Activated naive CD8-positive, alpha-beta T cell treated with anti-CD3 and anti-CD28 coated beads for 36 hours (primary cell): ENCODE measurements at places on chromosomes 2 and 18. TPM values are rescaled to one million over a fixed set of nuclear protein-coding genes. Genes with fewer than 3 reads are reported as not detected.

Gene FAM237A
- total RNA-seq: not detected

Gene RBMS1
- 39.3 TPM for total RNA-seq

- H3K4me3 ChIP-seq: no peak overlapping the region
- H3K36me3 ChIP-seq: no peaks in the 10 kb centered on the region
- H3K27me3 ChIP-seq: no peaks in the 10 kb centered on the region
- no peak for DNase-seq
Observed at GRCh38 chr2:56676966-56677365, 493.2 kb downstream of the CCDC85A start.

DNA sequence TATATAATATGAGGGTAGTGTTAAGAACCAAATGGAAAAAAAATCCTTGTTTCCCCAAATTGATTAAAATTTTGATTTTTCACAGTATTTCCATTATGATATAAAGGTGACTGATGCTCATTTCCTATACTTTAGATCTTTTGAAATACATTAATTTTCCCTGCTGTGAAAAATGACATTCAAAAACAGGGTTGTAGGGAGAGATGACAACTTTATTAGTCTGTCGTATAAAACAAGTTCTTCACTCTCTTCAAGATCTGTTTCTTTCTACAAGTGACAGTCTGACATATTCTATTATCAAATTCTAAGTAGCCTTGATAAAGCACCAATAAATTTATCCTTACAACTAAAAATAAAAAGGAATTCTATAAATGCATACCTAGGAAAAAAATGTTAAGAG, 45.3 kb upstream of the VWC2L start:
- DNase-seq: no peak
- no peaks in the 10 kb centered on the region for H3K27me3 ChIP-seq
- H3K4me1 ChIP-seq: no peaks in the 10 kb centered on the region
- H3K4me3 ChIP-seq: no peak overlapping the region

DNA sequence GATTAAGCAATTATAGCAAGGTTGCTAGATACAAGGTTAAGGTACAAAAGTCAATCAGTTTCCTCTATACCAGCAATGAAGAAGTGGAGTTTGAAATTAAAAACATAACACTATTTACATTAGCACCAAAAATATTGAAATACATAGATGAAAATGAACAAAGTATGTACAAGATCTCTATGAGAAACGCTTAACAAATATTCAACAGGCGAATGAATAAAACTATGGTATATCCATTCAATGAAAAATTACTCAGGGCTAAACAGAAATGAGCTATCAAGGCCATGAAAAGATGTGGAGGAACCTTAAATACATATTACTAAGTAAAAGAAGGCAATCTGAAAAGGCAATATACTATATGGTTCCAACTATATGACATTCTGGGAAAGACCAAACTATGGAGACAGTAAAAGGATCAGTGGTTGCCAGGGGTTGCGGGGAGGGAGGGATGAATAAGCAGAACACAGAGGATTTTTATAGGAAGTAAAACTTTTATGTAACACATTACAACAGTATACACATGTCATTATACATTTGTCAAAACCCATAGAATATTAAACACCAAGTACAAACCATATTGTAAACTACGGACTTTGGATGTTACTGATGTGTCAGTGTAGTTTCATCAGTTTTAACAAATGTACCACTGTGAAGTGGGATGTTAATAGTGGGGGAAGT, 62.1 kb downstream of the RMDN2 start:
- H3K4me3 ChIP-seq: no peak overlapping the region
- H3K27me3 ChIP-seq: no peaks in the 10 kb centered on the region
- no peaks in the 10 kb centered on the region for H3K36me3 ChIP-seq
- H3K4me1 ChIP-seq: peaks cover 2% of the 10 kb centered on the region

DNA sequence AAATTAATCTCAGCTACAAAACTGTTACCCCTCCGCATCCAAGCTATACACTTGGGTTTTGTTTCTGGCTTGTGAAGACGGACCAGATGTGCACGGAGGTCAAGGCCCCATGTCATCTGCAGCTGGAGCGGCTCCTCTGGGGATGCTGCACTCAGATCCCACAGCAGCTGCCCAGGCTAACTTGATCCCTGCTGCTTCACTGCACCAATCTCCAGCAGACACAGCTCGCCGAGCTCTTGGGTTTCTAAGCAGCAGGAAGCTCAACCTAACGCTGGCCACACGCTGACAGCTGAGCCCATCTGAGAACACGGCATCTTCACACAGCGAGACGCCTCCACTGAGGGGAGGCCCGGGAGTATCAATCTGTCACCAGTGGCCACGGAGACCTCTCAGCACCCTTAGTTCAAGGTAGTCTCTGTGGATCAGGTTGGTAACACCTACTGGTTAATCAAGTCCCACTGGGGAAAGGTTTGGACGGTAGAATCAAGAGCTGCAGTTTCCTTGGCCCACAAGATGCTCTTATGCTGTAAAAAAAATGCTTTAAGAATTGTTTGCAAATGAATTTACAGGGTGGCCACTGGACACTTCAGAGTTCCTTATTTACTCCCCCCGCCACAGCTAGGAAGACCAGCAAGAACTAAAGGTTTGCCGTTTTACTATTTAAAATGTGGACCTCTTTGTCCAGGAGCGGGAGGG, 67.5 kb downstream of the EMILIN2 start:
- no peak for DNase-seq
- H3K4me1 ChIP-seq: peaks cover 22% of the 10 kb centered on the region
- H3K27me3 ChIP-seq: no peaks in the 10 kb centered on the region
- peaks cover 24% of the 10 kb centered on the region for H3K36me3 ChIP-seq
- no peak overlapping the region for H3K4me3 ChIP-seq
- H3K27ac ChIP-seq: no peak overlapping the region

GRCh38 chr2:132253496-132254305, 91.9 kb upstream of the ANKRD30BL start:
- peaks cover 5% of the 10 kb centered on the region for H3K36me3 ChIP-seq
- peaks cover 24% of the 10 kb centered on the region for H3K27me3 ChIP-seq
- H3K4me3 ChIP-seq: no peak overlapping the region

Gene UGT1A4
- total RNA-seq: not detected

DNA sequence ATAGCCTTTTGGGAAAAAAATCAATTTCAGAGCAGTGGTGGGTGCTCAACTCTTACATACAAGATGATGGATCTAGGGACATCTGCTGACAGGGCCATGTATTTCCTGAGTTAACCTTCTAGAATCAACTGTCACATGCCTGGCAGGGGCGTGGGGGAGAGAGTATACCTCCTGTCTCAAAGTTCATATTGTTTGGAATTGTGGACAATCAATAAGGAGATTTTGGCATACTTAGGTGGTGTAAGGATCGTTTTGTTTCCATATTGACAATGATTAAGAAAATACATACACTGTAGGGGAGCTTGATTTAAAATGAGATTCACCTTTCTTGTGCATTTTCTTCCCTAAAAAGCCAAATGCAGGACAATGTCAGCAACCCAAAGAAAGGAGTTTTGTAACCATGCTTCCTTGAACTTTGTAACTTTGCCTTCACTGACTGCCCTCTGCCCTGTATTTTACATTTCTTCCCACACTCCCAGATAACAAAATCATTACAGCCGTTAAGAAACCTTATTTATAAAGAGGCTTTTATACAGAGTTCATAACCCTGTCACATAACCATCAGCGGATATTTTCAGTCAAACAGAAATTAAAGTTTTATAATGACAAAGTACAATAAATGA, 88.4 kb downstream of the MEP1B start:
- peaks cover 4% of the 10 kb centered on the region for H3K4me1 ChIP-seq
- peaks cover 14% of the 10 kb centered on the region for H3K27me3 ChIP-seq

GRCh38 chr2:55078956-55079355, 28.7 kb upstream of the RTN4 start:
- no peaks in the 10 kb centered on the region for H3K27me3 ChIP-seq
- H3K4me3 ChIP-seq: no peak overlapping the region
- no peaks in the 10 kb centered on the region for H3K4me1 ChIP-seq
- peaks cover 3% of the 10 kb centered on the region for H3K36me3 ChIP-seq
- H3K27ac ChIP-seq: no peak overlapping the region

Gene NT5DC4
- not detected for total RNA-seq

GRCh38 chr2:101698014-101698843, 722 bp downstream of the MAP4K4 start:
- peaks cover 14% of the 10 kb centered on the region for H3K4me1 ChIP-seq
- DNase-seq: peak; percentile 43
- peak overlapping the region; percentile 69 for H3K4me3 ChIP-seq
- H3K27ac ChIP-seq: no peak overlapping the region

GRCh38 chr2:157492189-157492773, 48.4 kb upstream of the CYTIP start:
- H3K36me3 ChIP-seq: no peaks in the 10 kb centered on the region
- no peak overlapping the region for H3K4me3 ChIP-seq
- no peaks in the 10 kb centered on the region for H3K27me3 ChIP-seq

DNA sequence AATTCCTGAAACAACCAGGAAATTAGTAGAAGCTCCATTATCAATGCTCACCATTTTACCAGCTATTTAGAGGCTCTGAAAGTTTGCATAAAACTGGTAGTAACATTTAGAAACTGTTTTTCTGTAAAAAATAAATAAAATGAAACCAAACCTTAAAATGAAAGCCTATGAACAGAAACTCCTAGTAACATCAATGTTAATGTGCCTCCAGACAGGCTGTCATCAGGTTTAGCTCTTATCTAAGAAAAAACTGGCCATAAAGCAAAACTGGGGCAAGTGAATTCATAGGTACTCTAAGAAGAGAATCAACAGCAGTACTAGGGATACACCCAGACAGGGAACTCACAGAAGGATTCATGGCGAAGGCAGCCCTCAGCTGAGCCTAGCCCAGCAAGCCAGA, 8.0 kb downstream of the E2F6 start:
- no peak overlapping the region for H3K4me3 ChIP-seq
- H3K36me3 ChIP-seq: peaks cover 12% of the 10 kb centered on the region
- no peak for DNase-seq
- H3K27ac ChIP-seq: no peak overlapping the region
- peaks cover 54% of the 10 kb centered on the region for H3K4me1 ChIP-seq

Gene SLC8A1
- 0.22 TPM for total RNA-seq

GRCh38 chr2:17792515-17792914, 23.7 kb upstream of the MSGN1 start:
- peak; percentile 9 for DNase-seq
- H3K4me1 ChIP-seq: peaks cover 11% of the 10 kb centered on the region
- peaks cover 46% of the 10 kb centered on the region for H3K27me3 ChIP-seq

- no peak overlapping the region for H3K4me3 ChIP-seq
- peaks cover 7% of the 10 kb centered on the region for H3K36me3 ChIP-seq
- no peak overlapping the region for H3K27ac ChIP-seq
- DNase-seq: no peak
- no peaks in the 10 kb centered on the region for H3K27me3 ChIP-seq
Observed at GRCh38 chr18:74692367-74693013, 94.8 kb downstream of the ZNF407 start.

GRCh38 chr2:10581021-10581420, 108.8 kb downstream of the NOL10 start:
- no peak overlapping the region for H3K4me3 ChIP-seq
- peaks cover 10% of the 10 kb centered on the region for H3K36me3 ChIP-seq
- DNase-seq: no peak
- no peak overlapping the region for H3K27ac ChIP-seq
- H3K4me1 ChIP-seq: peaks cover 9% of the 10 kb centered on the region

Gene NPPC
- 1.1 TPM for total RNA-seq

GRCh38 chr2:81234711-81235110, 930.2 kb upstream of the LRRTM1 start:
- no peaks in the 10 kb centered on the region for H3K36me3 ChIP-seq
- H3K4me3 ChIP-seq: no peak overlapping the region
- no peak for DNase-seq

DNA sequence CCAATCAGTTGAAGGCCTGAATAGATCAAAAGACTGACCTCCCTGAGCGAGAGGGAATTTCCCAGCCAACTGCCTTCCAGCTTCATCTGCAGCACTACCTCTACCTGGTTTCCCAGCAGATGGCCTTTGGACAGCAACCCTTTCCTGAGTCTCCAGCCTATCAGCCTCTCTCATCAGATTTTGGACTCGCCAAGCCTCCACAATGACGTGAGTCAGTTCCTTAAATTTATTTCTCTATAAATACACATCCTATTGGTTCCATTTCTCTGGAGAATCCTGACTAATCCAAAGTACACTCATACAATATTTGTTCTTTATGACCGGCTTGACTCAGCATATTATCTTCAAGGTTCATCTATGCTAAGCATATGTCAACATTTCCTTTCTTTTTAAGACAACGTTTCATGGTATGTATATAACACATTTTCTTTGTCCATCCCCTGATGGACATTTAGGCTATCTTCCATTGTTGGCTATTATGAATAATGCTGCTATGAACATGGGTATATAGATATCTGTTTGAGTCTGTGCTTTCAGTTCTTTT, 294.6 kb downstream of the LRATD1 start:
- no peak for DNase-seq
- no peak overlapping the region for H3K4me3 ChIP-seq
- no peaks in the 10 kb centered on the region for H3K36me3 ChIP-seq
- H3K27ac ChIP-seq: no peak overlapping the region

- H3K27me3 ChIP-seq: peaks cover 84% of the 10 kb centered on the region
- peak; percentile 27 for DNase-seq
- H3K4me3 ChIP-seq: peak overlapping the region; percentile 51
- H3K27ac ChIP-seq: no peak overlapping the region
- H3K36me3 ChIP-seq: peaks cover 4% of the 10 kb centered on the region
Observed at GRCh38 chr18:58863539-58864145, 1.0 kb upstream of the ZNF532 start.

DNA sequence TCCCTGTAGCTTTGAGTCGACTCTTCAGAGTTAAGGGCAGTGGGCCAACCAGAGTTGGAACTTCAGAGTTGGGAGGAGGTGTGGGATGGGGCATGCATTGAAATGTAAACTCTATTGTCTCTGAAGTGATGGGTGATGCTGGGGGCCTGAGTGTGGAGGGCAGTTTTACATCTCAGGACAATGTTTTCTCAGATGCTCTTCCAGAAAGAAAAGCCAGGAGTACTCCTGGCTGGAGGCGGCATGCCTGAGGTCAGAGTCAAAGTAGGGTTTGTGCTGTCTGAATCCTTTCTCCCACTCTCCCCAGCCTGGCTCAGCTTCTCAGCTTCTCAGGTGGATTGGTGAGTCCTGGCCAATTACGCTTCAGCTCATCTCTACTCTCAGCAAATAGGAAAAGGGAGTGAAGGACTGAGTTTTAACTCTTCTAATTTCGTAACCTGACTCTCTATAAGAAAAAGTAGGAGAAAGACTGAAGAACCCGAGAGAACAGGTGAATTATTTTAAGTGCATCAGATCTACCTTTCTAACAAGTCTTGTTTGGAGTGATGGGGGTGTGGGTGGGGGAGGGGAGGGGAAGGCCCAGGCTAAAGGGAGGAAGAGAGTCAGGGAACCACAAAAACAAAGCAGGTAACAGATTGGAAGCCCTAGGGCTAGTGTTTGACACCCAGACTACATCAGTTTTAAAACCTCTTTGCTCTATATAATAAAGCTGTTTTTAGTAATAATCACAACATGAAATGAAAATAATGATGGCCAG, 107.5 kb upstream of the PELI1 start:
- H3K27ac ChIP-seq: no peak overlapping the region
- peaks cover 3% of the 10 kb centered on the region for H3K4me1 ChIP-seq
- no peak for DNase-seq
- no peaks in the 10 kb centered on the region for H3K27me3 ChIP-seq
- no peaks in the 10 kb centered on the region for H3K36me3 ChIP-seq
- no peak overlapping the region for H3K4me3 ChIP-seq

Gene DSG1
- total RNA-seq: not detected

Gene GDF7
- not detected for total RNA-seq

- H3K36me3 ChIP-seq: peaks cover 43% of the 10 kb centered on the region
- peaks cover 20% of the 10 kb centered on the region for H3K4me1 ChIP-seq
Observed at GRCh38 chr2:24540011-24540477, 49.0 kb downstream of the NCOA1 start.

Gene MC5R
- not detected for total RNA-seq

GRCh38 chr2:174951745-174952144, 53.4 kb downstream of the CHN1 start:
- H3K27ac ChIP-seq: no peak overlapping the region
- no peak overlapping the region for H3K4me3 ChIP-seq
- H3K27me3 ChIP-seq: peaks cover 14% of the 10 kb centered on the region
- no peaks in the 10 kb centered on the region for H3K36me3 ChIP-seq
- no peak for DNase-seq
